ENCODE measurements at places on chromosomes 5 and 9.

- no peak for DNase-seq
Measured at GRCh38 chr5:95191330-95191729, 93.6 kb downstream of the MCTP1 start.

GRCh38 chr5:87541033-87541432 lies 128.3 kb upstream of the CCNH start:
- peak; percentile 57 for DNase-seq

- DNase-seq = no peak
Measured at GRCh38 chr9:3997492-3997891, 302.4 kb downstream of the GLIS3 start.

DNA sequence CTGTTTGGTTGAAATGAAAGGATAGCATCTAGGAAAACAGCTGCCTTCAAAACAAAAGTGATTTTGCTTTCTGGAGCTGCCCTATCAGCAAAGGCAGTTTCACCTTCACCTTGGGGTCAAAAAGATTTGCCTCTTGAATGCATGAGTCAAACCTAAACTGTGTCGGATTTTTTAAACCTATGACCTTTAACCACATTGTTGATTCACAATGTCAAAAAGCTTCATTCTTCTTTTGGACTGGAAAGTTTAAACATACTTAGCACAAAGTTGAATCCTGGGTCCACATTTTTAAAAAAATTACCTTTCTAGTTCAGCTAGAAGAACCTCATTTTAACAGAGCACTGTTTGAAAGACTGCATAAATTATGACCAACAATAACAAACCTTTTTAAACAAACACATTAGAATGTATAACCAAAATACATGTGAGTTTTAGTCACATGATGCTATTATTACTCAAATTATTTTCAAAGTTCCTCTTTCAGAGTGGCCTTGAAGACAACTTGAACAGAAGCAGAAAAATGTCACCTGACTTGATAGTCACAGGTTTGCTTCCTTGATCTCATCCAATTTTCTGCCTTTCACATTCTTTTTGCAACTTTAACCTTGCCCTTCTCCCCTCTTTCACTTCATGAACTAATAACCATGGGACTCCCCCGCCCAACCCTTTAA lies 109.7 kb upstream of the LHFPL2 start:
- no peak for DNase-seq

DNA sequence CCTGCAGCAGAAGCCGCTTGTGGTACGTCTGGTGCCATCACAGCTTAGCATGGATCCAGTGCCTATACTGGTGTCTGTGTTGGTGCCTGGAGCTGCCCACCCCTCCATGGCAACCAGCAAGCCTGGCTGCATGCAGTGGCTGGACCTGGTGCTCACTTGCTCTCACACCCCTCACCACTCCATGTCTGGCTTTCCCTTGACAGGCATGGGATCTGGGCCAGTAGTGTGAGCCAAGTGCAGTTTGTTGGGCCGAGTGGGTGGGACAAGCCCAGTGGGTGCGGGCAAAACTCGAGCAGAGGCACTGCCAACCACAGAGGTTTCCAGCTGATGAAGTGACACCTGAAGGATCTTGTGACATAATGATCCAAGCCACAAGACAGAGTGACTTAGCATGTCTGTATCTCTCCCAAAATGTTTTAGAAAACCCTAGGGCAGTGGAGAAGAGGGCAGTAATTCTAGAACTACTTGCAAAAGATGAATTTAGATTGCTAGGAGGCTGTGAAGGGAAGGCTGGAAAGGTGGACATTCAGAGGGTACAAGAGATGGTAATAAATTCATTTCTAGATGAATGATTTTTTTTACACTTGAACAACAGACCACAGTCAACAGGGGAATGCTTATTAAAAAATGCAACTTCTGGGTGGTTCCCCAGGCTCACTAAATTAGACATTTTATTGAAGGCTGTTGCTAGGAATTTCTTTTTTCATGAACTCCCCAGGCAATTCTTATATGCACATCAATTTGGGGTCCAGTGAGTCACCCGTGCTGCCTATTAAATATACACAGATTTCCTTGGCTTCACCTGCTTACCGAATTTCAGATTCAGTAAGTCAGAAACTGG lies 660.3 kb downstream of the TLR4 start:
- DNase-seq = no peak

GRCh38 chr5:39608024-39608423 lies 183.2 kb upstream of the DAB2 start:
- DNase-seq = no peak

DNA sequence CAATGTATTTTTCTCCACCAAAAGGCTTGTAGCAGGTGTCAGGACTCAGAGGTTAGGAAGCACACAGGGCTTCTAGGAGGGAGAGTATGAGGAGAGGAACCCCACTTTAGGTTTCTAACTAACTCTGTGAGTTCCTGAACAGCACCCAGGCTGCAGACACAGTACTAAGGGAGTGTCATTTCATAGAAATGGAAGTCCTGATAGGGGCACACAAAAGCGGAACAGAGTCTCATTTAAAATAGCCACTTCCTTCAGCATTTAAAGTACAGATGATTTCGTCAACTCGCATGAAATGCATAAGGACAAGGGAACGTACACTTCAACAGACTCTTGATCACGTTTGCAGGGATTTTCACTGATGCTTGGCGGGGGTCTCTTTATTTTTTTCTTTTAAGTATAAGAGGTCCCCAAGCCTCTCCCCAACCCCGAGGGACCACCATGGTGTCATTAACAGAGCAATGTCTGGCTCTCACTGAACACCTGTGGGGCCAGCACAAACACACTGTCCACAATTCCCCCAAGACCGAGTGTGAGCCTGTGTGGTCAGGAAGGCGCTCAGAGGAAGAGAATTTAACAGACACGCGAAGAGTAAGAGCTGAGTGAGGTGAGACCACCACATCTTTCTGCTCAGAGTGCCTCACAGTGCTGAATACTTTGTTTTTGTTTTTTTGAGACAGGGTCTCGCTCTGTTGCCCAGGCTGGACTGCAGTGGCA lies 82.3 kb downstream of the SECISBP2 start:
- DNase-seq = no peak

DNA sequence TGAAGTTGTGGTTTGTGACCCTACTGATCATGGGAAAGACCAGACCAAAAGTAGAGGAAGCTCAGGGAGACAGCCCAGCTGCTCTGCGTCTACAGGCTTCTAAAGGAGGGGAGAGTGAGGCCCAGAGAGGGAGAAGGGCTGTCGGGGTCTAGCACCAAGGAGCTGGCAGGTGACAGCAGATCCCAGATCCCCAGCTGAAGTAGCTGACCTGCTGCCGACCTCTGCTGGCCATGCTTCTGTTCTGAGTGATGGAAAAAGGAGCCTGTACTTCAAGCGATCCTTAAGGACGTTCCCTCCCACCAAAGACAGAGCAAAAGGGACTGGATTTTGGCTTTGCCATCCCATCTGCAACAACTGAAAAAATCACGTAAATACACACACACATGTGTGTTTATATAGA lies 22.7 kb upstream of the QSOX2 start:
- no peak for DNase-seq

GRCh38 chr5:181051841-181052671 lies 12.0 kb downstream of the BTNL9 start:
- DNase-seq = no peak

DNA sequence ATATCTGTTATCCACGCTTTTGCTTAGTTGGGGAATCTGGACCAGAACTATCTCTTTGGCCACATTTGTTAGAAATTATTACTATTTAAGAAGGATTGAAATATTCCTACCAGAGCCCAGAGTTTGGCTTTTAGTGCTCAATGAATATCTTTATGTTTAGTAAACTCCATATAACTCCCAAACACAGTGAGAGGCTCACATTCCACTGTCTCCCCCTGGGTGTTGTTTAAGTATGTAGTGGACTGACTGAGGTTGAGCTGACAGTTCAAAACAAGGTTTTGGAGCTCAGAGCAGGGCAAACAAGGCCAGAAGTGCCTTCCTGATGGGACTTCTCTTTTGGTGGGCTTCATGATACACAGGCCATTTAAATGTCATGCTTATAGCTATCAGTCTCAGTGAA lies 216.0 kb downstream of the SMARCA2 start:
- no peak for DNase-seq

GRCh38 chr5:61894046-61894445 lies 412.0 kb upstream of the KIF2A start:
- DNase-seq = no peak

DNA sequence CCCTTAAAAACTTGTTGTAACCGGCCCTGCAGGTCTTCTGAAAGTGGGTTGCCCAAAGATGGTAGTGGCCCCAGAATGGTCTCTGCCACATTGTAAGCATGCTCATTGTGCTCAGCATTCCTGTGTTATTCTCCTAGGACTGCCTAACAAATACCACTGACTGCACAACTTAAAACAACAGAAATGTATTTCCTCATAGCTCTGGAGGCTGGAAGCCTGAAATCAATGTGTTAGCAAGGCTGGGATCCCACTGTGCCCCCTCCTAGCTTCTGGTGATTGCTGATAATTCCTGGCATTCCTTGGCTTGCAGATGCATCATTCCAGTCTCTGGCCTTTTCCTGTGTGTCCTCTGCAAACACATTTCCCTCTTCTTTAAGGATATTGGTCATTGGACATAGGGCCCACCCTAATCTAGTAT lies 3.4 kb upstream of the GCNT4 start:
- no peak for DNase-seq

DNA sequence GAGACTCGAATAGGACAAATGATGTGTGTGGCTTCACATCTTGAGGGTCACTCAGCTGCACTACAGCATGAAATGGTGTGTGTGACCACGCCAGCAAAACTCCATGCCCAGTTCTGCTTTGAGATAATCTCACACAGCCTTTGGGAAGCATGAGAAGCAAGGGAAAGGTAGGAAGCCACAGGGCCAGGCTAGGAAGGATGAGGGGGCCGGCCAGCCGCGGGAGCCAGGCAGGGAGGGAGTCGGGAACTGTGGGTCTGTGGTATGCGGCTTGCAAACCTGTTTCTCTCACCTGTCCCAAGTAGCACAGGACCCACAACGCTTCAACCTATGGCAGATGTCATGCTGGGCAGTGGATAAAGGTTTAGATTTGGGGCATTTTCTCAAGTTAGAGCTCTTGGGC lies 142.0 kb downstream of the HSPA4 start:
- no peak for DNase-seq

DNA sequence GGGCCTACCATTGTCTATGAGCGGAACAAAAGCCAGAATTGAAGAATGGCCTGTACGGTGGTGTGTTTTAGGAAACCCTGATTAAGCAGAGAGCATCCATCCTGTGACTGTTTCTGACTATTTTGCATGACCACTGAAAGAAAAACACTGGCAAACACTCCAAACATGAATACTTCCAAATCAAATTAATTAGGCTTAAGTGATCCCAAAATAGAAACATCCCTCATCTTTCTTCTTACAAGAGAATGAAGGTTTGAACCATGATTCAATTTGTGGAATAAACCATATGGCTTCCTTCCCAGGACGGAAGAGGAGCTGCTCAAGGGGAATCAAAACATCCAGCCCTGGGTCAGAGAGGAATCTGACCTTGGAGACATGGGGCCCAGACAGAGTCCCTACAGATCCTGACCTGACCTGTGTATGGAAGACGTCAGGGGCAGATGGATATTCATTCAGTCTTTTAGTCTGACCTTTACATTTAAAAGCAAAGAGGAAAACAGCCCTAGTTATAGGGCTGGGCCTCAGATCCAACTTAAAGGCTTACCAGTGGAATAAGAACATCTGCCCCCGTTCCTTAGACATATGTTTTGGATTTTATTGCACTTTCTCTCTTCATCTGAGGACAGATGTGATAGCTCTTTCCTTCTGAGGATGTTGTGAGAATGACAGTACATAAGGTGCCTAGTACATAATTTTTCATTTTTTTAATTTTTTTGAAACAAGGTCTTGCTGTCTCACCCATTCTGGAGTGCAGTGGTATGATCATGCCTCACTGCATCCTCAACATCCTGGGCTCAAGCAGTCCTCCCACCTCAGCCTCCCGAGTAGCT lies 17.6 kb upstream of the RECK start:
- DNase-seq = no peak

DNA sequence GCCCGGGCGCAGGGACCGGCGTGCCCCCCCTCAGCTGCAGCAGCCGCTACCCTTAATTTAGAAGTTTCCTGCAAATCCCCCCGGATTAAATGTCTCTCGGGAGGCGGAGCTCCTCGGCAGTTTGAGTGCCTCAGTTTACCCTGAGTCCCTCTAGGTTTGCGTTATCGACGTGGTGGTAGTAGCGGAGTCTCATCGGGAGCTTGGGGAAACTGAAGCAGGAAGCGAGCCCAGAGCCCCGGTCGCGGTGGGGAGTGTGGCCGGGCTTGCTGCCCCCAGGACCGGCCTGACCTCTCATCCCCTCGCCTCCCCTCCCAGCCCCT lies 529 bp upstream of the TPM2 start:
- DNase-seq = no peak

GRCh38 chr9:92737611-92738299 lies 26.9 kb downstream of the BICD2 start:
- DNase-seq = no peak

GRCh38 chr5:140020601-140021177 lies 22.4 kb downstream of the NRG2 start:
- DNase-seq = no peak

GRCh38 chr5:132425009-132425937 lies 55.8 kb downstream of the SLC22A5 start:
- no peak for DNase-seq

DNA sequence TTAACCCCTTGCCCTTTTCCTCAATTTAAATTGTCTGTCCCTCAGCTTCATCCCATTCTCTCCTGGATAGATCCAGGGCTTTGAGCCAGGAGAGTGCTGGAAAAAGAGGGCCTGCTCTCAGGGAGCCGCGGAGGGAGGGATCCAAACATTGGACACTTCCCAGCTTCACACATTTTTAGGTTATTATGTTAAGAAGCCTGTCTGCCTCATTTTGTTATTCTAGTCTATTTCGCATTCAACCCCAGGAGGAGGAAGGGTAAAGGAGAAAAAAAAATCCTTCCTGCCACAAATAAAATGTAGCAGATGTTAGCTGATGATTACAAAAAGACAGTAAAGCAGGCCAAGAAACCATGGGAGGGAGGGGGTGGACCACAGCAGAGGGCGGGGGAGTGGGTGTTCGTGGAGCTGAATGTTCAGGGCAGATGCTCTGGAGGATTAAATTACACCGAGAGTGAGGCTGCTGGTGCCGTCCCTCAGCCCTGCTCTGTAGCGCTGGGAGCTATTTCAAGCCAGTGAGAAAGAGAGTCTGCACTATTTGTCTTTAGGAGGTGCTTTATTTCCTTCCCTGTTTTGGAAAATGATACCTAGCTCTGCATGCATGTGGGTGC lies 60.6 kb upstream of the ZFR start:
- DNase-seq = no peak
